GM04503 (cell line): ENCODE measurements at places on chromosomes 13 and 19.

DNA sequence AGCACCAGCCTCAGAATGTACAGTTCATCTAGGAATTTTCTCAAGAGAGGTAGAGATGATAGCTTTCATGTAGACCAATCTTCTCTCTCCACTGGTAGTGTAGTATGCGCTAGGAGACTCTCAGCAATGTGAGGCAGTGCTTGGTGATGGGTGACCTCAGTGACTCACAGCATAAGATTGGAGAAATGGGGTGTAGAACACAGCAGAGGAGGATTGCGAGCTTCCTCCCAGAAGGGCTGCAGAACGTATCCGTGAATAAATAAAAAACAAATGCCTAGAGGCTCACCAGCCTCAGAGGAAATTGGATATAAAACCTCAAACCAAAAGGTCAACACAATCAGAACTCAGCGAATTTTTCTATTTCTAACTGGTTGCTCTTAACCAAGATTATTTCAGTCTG, 182.9 kb upstream of the RXFP2 start:
- DNase-seq = peak; percentile 40

GRCh38 chr13:28533441-28534166, 38.7 kb upstream of the FLT1 start:
- DNase-seq = no peak

- no peak for DNase-seq
These were observed 7.1 kb upstream of the KLK5 start for GRCh38 chr19:50959731-50960500.

DNA sequence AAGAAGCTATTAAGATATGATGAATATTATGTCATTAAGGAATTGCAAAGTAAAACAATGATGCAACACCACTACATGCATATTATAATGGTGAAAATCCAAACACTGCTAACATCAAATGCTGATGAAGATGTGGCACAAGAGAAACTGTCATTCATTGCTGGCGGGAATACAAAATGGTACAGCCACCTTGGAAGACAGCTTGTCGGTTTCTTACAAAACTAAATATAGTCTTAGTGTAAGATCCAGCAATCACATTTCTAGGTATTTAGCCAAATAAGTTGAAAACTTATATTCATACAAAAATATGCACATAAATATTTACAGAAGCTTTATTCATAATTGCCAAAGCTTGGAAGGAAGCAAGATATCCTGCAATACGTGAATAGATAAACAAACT, 114.9 kb upstream of the EDNRB start:
- DNase-seq = no peak

GRCh38 chr13:100565286-100565685, 23.3 kb downstream of the GGACT start:
- DNase-seq = no peak

GRCh38 chr13:112781881-112782361, 92.1 kb downstream of the ATP11A start:
- no peak for DNase-seq

- no peak for DNase-seq
These were observed 175.2 kb downstream of the PAN3 start for GRCh38 chr13:28313579-28313978.

DNA sequence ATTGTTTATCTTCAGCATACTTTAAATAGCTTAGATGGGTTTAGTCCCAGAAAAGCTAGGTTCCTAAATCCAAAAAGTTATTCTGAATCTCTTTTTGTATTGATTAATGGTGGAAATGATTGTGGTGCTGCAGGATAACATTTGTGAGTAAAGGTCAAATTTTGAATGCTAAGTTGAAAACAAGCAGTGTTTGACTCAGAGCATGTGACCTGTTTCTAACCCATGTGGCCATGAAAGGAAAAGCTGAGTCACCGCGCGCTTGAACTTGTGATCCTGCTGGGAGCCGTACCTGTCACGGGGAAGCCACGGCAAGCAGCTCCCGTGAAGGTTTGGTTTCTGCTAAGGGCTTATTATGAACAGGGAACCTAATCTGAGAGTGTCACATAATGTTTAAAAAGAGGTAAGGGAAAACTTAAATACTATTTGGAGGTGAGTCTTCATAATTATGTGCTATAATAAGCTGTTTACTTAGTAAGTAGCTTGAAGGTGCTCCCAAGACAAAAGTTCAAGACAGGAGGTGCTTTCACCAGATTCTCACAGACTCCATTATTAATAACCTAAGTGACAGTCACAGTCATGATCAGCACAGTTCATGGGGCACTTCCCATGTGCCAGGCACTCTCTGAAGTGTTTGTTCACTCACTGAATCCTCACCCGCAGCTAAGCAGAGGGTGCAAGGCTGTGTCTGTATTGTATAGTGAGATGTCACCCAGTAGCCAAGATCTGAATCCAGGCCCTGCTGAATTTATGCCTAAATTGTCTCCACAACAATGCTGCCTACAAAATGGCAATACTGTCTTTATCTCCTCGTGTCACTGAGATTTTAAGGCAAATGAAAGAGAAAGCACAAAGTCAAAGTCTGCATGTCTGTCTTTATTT, 286.5 kb downstream of the MYO16 start:
- DNase-seq = peak; percentile 29

DNA sequence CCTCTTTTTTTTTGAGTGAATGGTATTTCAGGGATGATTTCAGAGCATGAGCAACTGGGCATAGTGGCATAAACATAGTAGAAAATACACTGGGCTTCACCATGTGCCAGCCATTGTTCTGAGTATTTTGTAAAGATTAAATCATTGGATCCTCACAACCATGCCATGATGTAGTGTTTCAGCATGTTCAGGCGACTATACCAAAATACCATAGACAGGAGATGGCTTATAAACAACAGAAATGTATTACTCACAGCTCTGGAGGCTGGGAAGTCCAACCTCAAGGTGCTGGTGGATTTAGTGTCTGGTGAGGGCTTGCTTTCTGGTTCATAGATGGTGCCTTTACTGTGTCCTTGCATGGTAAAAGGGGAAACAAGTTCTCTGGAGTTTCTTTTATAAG, 101.5 kb upstream of the KL start:
- no peak for DNase-seq

DNA sequence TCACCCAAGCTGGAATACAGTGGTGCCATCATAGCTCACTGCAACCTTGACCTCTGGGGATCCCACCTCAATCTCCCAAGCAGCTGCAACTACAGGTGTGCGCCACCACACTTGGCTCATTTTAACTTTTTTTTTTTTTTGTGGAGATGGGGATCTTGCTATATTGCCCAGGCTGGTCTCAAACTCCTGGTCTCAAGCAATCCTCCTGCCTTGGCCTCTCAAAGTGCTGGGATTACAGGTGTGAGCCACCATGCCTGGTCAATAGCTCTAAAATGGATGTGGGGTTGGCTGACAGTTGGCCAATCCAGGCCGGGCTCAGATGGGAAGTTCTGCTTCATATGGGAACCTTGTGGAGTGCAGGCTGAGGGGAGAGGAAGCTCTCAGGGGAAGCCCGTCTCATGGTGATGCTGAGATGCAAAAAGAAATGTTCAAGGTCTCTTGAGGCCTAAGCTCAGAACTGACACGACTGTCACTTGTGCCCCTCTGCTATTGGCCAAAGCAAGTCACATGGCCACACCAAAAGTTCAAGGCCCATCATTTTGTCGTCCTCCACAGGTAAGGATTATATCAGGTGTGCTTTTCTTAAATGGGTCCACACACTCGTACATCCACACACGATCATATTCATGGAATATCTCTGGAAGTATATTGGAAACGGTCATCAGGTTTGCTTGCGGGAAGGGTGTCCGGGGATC, 6.8 kb upstream of the KLC3 start:
- DNase-seq = no peak

DNA sequence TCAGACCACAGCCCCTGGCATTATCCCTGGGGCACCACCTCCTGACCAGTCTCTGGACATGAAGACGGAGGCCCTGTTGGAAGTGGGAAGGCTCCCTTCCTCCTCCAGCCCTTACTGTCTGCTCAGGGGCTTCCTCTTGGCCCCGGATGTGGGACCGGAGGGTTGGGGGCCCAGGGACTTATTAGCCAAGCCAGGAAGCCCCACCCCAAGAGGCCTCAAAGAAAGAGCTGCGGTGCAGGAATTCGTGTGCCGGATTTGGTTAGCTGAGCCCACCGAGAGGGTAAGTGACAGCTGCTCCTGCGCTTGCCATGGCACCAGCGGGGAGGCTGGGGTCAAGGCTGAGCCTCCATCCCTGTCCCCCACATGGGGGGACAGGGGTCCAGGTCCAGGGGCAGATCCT, at the start of gene RETN:
RETN (plus strand) TSS at position 208 of the 400 bp plus-strand sequence. CDS start 278 bp downstream, outside the sequence.
- DNase-seq = no peak

DNA sequence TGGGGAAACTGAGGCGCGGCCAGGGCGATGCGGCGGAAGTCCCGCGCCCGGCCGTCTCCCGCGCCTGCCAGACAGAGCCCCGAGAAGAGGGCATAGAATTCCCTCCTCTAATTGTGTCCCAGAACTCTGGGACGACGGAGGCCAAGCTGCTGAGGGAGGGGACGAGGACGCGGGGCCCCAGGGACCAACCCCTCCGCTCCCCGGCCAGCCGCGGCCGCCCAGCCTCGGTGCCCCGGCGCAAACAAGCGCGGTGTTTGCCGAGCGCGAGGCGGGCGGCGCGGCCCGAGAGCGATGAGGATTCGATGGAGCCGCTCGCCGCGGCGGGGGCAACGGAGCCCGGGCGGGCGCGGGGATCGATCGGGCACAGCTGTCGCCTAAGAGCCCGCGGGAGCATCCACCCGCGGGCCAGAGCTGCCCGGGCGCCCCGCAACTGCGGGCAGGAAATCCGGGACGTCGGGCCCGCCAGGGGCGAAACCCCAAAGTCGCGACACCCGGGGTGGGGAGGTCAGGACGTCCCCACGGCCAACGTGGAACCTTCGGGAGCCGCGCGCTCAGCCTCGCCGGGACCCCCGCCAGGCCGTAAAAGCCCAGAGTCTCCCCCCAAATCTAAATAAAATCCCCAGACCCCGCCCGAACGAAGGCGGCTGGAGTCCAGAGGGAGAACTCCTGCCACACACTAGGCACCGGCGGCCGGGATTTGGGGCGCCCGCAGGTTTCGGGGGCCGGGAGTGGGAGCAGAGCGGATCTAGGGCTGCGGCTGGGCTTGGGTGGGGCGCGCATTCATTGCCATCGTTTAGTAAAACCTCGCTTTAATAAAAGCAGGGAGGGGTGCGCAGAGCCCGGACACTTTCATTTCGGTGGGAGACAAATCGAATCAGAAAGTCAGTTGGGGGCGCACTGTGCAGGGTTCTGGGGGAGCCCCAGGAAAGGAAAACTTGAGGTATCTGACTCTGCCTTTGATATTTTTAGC, 3.6 kb upstream of the ONECUT3 start:
- no peak for DNase-seq

GRCh38 chr19:35313587-35313986, 15.4 kb upstream of the CD22 start:
- DNase-seq = no peak

DNA sequence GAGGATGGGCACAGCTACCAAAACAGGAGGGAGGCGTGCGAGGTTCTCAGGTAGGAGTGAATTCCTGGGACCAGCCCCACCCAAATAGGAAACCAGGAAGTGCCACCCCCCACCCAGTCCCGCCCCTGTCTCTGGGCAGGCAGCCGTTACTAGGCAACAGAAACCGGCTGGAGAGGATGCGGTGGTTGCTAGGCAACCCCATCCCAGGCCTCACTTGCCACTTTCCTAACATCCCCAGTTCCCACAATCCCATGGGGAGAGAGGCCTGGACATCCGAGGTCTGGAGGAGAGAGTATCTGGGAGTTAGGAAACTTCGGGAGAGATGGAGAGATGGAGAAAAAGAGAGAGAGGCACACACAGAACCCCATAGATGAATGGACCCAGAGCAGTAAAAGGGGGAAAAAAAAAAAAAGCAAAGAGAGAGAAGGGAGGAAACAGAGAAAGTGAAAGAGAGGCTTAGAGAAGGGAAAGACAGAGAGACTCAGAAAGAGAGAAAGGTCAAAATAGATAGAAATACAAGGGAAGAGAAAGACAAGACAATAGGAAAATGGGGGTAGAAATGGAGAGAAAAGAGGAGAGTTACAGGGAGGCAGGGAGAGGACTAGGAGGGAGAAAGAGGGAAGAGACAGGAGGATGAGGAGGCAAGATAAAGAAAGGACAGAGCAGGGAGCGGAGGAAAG, 3.8 kb downstream of the GRIK5 start:
- DNase-seq = no peak

DNA sequence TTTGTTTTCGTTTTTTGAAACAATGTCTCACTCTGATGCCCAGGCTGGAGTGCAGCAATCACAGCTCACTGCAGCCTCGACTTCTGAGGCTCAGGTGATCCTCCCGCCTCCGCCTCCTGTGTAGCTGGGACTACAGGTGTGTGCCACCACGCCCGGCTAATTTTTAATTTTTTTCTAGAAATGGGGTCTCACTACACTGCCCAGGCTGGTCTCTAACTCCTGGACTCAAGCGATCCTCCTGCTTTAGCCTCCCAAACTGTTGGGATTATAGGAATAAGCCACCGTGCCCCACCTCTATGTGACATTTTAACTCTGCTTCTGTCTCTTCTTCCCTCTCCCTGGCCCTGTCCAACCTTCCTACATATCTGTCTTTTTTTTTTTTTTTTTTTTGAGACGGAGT, 5.1 kb downstream of the ATP1A3 start:
- no peak for DNase-seq

GRCh38 chr13:31468114-31468902, 268.5 kb downstream of the B3GLCT start:
- no peak for DNase-seq

GRCh38 chr19:55643003-55643886, at the start of gene ZNF581:
TSS of gene ZNF581 (plus strand) at chr19:55643649. CDS start at chr19:55644572, 923 bp downstream.
- DNase-seq = no peak

GRCh38 chr13:93361703-93362102, 135.1 kb downstream of the GPC6 start:
- DNase-seq = no peak

DNA sequence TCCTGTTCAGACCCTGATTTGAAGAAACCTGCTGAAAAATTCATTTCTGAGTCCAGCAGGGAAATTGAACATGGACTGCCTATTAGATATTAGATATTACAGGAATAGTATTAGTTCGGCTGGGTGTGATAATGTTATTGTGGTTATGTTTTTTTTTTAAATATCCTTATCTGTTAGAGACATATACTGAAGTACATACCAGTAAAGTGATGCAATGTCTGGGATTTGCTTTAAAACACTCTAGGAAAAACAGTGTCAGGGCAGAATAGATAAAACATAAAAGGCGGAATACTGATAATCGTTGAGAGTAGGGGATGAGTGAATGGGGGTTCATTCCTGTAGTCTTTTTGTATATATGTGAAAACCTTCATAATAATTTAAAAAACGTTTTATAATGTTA, 28.7 kb upstream of the AMER2 start:
- no peak for DNase-seq

GRCh38 chr19:42488783-42489521, 39.3 kb downstream of the CEACAM1 start:
- no peak for DNase-seq

- DNase-seq = no peak
These were observed 10.8 kb downstream of the ALOX5AP start for GRCh38 chr13:30745906-30746686.

DNA sequence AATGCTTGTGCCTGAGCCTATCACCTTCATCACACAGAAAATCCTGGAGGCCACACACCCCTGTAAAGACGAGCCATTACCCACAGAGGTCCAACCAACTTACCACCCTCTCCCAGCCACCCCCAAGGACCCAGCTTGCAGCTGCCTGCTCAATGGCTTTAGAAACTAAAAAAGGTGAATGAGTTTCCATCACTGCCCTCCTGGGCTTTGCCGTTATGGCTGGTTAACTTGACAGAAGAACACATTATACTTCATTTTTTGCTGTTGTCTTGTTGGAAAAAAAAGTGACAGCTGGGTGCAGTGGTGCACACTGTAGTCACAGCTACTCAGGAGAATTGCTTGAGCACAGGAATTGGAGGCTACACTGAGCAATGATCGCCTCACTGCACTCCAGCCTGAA, 17.4 kb upstream of the FEM1A start:
- DNase-seq = no peak
